ENCODE measurements at places on chromosomes 16 and 17.

DNA sequence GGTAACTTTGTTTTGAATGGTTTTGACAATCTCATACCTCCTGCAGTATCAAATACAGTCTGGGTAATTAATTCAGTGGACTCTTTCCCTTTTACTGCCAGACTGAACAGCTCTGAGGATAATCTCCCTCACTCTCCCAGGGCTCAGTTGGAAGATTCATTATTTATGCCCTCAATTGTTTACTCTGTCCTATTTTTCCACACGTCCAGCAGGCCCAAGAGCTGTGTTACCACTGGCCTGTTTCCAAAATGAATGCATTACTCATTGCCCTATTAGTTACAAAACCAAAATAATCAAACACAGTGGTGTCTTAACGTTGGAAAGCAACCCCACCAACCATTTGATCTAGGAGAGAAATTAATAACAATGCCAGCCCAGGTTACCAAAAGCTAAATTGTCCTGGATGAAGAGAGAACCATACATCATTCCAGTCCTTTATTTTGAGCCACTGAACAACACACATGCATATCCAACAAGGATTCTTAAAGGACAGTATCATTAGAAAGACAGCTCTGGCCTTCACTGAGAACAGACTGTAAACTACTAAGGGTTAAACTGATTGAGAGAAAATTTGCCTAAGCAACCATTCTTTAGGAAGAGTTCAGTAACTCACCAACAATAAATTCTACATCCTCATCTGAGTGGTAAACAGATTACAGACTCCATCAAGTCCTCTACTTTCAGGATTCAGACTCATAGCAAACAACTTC lies 34.5 kb downstream of the FAM222B start:
- DNase-seq: no peak

- DNase-seq: no peak
These were observed 40.0 kb upstream of the ABCA10 start for GRCh38 chr17:69268543-69269014.

GRCh38 chr16:6112700-6113099 lies 1015.1 kb upstream of the EEF2KMT start:
- DNase-seq: no peak

- DNase-seq: no peak
These were observed 98.6 kb downstream of the BANP start for GRCh38 chr16:88049561-88050545.

DNA sequence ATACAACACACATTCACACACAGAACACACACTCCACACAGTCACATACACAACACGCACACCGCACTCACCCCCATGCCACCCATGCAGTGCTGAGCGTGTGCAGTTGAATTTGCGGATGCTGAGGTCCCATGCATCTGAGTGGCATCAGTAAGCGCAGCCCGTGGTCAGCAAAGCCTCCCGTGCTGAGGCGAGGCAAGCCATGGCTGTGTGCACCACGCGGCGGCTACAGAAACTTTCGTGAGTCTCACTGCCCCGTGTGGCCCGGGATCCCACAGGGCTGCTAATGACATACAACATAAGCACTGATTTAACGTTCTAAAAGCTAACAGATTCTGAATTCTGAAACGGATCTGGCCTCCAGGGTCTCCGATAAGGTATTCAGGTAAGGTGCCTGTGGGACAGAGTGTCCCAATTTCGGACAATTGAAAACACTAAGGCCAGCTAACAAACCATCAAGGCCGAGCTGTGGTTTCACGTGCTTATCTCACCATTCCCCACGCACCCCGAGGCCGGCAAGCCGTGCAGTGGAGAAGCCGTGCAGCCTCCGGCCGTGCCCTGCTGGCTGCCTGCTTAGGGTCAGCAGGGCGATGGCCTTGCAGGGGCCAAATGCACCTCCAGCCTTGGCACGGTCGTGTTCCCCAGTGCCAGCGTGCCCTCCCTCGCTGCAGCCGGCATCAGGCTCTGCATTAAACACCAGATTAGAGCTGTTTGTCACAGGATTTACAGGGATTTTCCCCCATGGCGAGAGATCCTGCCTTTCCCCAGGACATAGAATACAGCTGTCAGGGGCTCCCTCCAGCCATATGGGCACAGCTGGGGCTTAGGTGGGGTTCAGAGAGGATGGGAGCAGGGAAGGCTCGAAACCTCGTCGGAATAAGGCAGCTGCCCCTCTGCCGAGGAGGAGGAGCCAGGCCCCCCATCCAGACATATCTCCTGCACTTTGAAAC lies 191.7 kb downstream of the C16orf95 start:
- no peak for DNase-seq

GRCh38 chr16:5001571-5001970 lies 32.2 kb downstream of the NAGPA start:
- DNase-seq: no peak

- DNase-seq: no peak
These were observed 77.9 kb downstream of the GOSR1 start for GRCh38 chr17:30554839-30555751.

DNA sequence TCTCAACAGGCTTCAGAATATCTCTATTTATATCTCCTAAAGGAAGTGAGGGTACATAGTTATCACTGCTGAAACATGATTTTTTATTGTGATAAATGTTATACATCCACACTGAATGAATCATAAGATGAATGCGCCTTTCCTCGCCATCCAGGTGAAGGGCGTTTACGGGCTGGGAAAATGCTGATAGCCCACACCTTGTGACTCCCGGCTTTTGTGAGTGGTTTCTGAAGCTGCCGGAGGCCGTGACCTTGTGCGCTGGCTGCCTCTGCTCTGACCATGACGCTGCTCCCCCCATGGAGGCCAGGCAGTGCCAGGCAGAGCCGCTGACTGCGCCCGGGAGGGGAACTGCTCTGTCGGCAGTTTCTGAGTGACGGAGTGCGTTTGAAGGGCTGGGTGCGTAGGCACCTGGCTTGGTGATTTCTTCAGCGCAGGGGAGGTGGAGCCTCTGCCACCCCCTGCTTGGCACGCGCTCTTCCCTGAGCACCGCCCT lies 97.2 kb downstream of the RAP1GAP2 start:
- DNase-seq: no peak

GRCh38 chr16:24850289-24850938 lies 4.7 kb downstream of the SLC5A11 start:
- no peak for DNase-seq

DNA sequence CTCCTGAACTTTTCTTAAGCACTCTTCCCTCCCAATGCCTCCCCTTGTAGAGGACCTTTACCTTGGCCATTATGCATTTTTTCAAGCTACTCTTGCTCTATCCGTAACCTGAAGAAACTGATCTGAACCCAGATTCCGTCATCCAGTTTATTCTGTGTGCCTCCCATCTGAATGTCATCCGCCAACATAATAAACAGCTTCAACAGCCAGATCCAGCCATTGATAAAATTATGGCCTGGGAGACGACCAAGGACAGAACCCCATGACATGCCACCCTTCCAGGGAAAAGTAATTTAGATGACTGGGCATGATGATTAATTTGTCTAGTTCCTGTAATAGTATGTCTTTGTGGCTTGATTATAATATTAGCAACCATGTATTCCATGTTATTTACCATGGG lies 41.9 kb downstream of the KATNIP start:
- DNase-seq: no peak

DNA sequence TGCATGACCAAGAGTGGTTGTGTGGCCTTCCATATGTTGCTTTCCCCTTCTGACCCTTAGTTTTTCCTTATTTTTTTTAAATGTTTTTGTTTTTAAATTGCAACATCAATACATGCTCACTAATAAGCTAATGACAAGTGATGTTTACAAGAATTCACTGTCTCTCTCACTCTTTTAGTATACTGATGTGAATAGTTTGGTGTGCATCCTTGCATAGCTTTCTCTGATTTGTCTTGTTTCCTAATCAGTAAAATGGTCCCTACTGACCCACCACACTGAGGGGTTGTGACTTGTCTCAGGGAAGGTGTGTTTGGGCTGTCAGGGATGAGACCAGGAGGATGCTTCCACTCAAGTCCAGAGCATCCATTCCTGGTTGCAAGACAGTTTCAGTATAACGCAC lies 26.0 kb downstream of the CIITA start:
- DNase-seq: no peak

DNA sequence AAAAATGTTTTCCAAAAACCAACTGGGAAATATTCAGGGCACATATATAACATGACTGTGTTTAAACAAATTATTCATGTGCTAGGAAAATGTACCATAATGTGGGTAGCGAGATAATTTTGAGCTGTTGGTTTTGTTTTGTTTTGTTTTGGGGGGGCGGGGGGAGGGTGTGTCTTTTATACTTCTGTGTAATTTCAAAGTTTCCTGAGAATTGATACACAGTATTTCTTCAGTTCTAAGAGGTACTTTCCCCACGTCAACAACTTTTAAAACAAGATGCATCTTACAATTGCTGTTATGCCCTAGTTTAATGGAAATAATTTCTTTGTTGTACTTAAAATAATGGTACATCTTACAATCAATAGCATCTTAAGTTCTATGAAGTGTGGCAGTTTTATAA lies 99.7 kb upstream of the RPRML start:
- DNase-seq: no peak

- no peak for DNase-seq
These were observed 24.4 kb downstream of the IRF8 start for GRCh38 chr16:85923153-85924021.

DNA sequence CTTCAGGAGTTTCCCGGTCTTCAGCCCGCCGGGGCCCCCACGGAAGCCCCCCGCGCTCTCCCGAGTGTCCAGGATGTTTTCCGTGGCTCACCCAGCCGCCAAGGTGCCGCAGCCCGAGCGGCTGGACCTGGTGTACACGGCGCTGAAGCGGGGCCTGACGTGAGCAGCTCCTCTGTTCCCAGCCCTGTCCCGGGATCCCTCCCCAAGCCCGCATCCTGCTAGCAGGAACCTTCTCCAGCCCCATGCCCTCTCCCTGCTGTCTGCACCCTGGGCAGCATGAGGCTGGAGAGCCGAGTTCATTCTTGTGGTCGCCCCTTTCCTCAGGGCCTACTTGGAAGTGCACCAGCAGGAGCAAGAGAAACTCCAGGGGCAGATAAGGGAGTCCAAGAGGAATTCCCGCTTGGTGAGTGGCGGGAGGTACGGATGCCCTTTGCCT lies 10.1 kb downstream of the RIPOR1 start:
- DNase-seq: no peak

DNA sequence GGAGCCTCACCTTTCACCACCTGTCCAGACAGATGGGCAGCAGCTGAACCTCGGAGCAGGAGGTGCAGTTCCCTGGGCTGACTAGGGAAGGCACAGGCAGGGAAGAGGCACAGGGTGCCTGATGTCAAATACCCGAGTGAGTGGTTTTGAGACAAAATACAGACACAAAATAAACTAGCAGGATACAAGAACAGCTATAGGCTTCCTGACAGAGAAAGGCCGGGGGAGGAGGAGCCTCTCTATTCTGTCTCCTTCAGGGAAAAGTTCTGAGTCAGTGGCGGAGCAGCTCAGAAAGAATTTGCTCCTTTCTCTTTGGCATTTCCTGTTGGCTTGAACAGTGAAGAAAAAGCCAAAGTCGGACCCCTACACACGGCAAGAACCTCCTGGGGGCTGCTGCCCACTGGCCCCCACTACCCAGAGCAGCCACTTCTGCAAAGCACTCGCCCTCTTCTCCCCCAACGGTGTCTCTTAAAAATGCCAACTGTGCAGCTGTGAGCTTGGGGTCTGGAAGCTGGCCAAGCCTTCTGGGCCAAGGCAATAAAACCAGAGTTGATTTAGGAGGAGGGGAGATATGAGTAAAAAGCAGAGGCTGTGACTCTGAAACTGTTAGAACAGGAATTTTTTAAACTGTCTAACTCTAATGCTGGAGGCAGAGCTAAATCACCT lies 14.4 kb upstream of the FAAP100 start:
- DNase-seq: no peak

DNA sequence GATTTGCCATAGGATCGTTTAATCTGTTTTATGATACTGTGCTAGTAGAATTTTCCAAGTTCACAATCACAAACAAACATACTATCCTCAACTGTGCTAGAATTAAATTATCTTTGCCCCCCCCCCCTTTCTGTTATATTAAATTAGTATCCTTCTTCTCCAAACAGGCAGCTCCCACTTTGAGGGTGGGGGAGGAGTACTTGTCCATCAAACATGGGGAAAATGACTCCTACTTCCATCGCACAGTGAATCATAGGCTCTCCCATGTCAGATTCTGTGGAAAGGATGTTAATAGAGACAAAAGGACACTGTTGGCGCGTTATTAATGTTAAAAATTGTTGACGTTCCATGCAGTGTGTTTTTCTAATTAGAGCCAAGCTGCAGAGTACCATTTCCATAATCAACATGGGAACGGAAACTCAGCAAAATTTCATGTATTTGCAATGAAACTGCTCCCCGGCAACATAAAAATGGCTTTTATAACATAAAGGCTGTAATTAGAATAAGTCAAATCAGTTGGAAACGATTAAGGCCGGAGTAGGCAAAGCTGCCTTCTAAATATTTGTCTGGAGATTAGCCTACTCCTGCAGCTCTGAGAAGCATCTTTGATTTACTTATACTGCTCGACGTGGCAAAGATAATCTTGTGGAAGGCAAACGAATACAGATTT lies 104.6 kb downstream of the RBFOX1 start:
- no peak for DNase-seq

DNA sequence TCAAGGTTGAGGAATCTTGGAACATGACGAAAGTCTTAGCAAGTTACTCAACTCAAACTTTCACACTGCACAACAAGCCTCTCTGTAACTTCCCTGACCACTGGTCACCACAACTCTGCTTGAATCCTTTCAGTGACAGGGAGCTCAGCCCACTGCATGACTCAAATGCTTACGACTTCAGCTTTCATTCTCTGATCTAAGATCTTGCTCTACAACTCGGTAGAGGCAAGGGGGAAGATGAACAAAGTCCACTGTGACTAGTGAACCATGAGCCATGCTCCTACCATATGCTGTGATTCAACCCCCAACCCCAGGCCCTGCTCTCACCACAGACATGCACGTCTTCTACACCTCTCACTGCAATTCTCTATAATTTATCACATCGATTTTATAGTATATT lies 160.9 kb downstream of the SLC39A11 start:
- no peak for DNase-seq

GRCh38 chr16:19377864-19378263 lies 39.8 kb upstream of the TMC5 start:
- no peak for DNase-seq

- DNase-seq: no peak
These were observed 248.5 kb downstream of the SOX9 start for GRCh38 chr17:72369366-72369765.

DNA sequence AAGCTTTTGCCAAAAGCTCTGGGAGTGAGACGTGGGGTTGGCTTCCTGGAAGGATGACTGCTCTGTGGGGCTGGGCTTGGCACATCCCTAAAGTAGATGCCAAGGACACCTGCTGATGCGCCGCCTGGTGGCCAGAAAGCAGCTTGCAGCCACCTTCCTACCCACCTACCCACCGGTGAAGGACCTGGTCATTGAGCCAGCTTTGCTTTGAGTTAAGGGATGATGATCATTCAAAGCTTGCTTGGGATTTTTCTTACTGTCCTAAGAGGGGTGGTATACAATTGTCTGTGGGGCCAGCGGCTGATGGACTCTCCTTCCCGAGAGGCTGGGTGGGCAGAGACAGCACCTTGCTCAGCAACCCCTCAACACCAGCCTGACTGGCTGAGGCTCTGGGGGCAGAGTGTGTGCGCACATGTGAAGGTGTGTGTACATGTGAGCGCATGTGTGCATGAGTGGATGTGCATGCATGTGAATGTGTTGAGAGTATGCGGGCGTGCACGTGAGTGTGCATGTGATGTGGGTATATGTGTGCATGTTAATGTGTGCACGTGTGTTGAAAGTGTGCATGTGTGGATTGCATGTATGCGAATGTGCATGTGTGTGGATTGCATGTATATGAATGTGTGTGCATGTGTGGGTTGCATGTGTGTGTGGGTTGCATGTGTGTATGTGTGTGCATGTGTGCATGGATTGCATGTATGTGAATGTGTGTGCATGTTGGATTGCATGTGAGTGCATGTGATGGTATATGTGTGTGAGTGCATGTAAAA lies 18.6 kb downstream of the C1QTNF1 start:
- DNase-seq: peak; percentile 70
